ENCODE measurements at places on chromosomes 1 and 21.
A peak's percentile ranks its signal among the peaks of the same experiment; 100 is the strongest.

- DNase-seq = peak; percentile 40
Observed at GRCh38 chr1:160168609-160169369, 17.4 kb downstream of the ATP1A4 start.

GRCh38 chr1:70779571-70779970, 268.0 kb downstream of the PTGER3 start:
- DNase-seq = no peak

- no peak for DNase-seq
Observed at GRCh38 chr1:63523738-63524137, 413 bp downstream of the EFCAB7 start.

- DNase-seq = no peak
Observed at GRCh38 chr1:236334893-236335545, 53.3 kb upstream of the ERO1B start.

DNA sequence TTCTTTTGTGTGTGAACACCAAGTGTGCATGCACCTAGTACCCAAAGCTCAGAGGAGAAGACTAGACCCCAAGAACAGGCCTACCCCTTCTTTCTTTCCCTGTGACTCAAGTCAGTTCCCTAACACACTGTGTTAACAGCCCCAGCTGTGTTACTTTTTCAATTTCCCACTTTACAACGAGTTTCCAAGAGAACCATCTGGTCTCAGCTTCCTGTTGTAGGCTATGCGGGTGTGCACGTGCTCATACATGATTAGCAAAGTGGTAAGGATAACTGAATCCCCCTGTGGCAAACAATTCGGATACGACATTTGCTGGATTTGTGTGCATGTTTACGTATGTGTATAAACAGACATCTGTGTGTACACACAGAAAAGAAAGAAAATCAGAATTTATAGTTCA, 17.9 kb downstream of the IFNAR2 start:
- no peak for DNase-seq

DNA sequence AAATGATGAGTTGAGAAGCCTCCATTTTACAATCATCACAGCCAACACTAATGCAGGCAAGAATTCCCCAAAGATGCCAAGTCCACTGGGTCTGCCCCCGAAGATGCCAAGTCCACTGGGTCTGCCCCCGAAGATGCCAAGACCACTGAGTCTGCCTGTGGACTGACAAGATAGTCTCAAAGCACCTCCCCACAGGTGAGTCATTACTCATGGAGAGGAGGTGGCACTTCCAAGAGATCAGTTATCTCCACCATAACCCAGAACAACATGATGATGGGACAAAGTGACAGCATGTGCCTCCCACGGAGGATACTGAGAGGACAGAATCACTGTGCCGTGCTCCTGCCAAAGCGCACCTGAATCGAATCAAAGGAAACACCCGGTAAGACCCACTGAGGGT, 4.8 kb downstream of the PTTG1IP start:
- DNase-seq = no peak

DNA sequence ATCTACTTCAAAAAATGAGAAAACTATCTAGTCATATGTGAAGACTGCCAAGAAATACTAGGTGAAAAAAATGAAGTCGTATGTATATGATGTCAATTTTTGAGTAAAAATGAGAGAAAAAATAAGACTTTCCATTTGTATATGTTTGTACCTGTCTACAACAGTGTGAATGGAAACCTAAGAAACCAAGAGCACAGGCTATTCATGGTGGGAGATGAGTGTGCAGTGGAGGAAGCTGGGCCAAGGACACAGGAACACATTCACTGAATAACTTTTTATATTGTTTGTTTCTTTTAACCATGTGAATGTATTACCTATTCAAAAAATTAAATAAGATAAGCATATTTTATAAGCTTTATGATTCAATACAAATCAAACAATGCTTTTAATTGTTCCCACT, 67.0 kb downstream of the ERO1B start:
- DNase-seq = no peak

DNA sequence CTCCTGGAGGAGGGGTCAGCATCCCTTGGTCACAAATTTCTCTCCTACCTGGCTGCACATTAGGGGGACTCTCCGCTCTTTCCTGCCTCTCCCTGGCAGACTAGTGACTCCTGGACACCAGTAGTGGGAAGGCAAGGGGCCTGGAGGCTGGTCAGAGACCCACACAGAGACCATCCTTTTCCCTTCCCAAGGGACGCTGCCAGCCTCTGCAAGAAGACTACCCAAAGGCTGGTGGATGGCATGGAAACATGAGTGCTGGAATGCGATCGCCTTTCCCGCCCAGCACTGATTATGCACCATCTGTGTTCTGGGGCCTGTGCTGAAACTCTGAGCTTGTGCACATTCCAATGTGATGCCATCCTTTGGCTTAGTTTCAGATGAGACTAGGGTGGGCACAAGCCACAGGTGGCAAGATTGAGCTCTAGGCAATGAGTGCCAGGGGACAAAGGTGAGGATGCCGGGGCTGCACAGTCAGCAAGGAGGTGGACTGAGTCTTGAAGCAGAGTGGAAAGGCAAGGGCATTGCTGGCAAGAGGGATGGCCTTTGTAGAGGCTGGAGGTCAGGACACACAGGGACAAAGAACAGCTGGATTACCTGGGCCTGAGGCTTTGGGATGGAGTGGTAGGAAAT, 12.6 kb upstream of the EPS8L3 start:
- no peak for DNase-seq

DNA sequence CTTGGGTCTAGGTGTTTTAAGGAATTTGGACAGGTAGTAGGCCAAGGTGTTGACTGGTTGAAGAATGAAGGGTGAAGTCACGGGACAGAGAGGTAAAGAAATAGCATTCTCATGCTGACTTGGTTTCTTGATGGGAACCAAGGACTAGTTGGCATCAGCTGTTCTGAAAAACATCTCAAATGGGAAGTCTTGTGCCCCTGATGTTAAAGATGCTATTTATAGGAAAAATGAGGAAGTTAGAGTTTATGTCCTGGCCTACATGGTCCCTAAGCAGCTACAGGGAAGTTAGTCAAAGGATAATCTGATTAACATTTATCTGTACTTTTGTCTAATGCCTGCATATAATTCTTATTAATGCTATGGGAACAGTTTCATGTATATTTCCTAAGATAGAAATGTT, 262.4 kb downstream of the HHIPL2 start:
- DNase-seq = no peak

- DNase-seq = no peak
Observed at GRCh38 chr1:41704196-41704595, 214.5 kb downstream of the HIVEP3 start.

DNA sequence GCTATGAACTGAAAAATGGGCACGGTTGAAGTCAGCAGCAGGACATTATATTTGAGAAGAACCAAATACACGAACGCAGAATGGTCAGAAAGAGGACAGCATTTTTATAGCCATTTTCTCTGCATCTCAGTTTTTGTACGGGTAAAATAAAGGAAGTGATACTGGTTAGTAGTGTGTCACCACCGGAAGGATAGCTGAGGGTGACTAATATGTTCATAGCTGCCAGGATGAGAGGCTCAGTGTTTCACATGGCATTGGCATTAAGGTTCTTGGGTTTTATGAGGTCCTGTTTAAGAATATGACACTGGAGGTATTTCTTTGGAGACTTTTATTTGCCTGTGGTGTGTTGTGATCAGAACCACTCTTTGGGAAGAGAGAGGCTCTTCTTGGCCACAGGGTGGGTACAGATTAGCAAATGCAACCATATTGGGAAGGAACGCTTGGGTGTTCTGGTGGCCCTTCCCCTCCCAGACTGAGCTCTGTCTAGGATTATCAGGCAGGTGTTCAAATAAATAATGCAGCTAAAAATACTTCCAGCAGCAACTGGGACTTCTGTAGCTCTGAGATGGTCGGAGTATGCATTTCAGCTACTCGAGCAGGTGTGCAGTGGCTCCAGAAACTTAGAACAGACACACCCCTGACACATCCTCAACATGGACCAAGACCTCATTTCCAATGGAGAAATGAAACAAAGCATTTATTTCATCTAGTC, 158.2 kb downstream of the PBX1 start:
- no peak for DNase-seq

GRCh38 chr1:11930571-11931445, 3.7 kb upstream of the PLOD1 start:
- DNase-seq = no peak

- no peak for DNase-seq
Observed at GRCh38 chr21:39518847-39519210, 67.1 kb downstream of the SH3BGR start.

GRCh38 chr1:170727963-170728362, 64.0 kb downstream of the PRRX1 start:
- DNase-seq = no peak

- DNase-seq = no peak
Observed at GRCh38 chr1:32969566-32969965, 5.0 kb upstream of the RNF19B start.

GRCh38 chr1:119711804-119712341, at the start of gene PHGDH:
Gene PHGDH (plus strand): TSS chr1:119711934. CDS start chr1:119712023, 89 bp downstream.
- DNase-seq = no peak

- no peak for DNase-seq
Observed at GRCh38 chr1:159848326-159848725, 14.1 kb downstream of the VSIG8 start.

DNA sequence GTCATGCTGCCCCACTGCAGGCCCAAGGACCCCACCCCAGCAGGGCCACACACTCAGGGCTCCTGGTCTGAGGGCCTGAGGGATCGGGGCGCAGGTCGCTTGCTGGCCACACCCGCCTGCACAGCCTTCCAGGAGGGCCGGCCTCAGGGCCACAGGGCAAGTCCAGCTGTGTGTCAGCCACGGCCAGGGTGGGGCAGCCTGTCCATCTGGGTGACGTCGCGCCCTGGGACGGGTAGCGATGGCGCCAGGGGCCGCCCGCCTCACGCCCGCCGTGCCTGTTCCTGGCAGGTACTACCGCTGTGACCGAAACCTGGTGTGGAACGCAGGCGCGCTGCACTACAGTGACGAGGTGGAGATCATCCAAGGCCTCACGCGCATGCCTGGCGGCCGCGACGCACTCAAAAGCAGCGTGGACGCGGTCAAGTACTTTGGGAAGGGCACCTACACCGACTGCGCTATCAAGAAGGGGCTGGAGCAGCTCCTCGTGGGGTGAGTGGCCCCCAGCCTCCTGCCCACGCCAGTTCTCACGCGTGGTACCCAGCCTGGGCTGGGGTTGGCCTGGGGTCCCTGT, 2.5 kb downstream of the COL6A1 start:
- no peak for DNase-seq
